Right forelimb (tissue), 1 donor: ENCODE measurements at places on chromosomes 12 and 14.

- no peak for DNase-seq
Measured at GRCh38 chr14:68853749-68854148, 60.9 kb upstream of the ZFP36L1 start.

DNA sequence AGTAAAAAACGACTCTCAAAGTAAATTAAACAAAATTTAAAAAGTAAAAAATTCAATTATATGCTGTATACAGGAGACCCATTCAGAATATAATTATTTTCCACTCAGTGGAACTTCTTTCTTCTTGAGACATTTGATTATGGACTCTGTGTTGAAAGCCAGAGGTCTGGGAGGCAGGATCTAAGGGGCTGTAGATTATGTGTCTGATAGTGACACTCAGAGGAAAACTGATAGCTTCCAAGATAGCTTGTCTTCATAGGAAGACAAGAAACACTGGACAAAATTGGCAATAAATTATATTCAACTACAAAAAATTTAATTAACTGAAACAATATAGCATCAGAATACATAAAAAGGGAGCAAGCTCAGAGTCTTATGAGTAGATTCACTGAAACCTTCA is 135.8 kb downstream of the KITLG start:
- no peak for DNase-seq

DNA sequence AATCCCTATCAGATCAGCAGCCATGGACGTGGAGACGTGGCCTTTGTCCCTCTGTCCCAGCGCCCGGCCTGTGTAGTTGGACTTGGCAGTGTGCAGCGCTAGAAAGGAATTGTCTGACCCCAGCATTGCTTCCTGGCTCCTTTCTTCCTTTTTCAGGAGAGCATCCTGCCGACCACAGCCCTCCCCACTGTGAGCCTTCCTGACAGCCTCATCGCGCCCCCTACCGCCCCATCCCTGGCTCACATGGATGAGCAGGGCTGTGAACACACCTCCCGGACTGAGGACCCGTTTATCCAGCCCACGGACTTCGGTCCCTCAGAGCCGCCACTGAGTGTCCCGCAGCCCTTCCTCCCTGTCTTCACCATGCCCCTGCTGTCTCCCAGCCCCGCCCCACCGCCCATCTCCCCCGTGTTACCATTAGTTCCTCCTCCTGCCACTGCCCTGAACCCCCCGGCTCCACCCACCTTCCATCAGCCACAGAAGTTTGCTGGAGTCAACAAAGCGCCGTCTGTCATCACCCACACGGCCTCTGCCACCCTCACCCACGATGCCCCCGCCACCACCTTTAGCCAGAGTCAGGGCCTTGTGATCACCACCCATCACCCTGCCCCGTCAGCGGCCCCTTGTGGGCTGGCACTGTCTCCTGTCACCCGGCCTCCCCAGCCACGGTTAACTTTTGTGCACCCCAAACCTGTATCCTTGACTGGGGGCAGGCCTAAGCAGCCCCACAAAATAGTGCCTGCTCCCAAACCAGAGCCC is 40.6 kb downstream of the IL31 start:
- DNase-seq, result no peak

DNA sequence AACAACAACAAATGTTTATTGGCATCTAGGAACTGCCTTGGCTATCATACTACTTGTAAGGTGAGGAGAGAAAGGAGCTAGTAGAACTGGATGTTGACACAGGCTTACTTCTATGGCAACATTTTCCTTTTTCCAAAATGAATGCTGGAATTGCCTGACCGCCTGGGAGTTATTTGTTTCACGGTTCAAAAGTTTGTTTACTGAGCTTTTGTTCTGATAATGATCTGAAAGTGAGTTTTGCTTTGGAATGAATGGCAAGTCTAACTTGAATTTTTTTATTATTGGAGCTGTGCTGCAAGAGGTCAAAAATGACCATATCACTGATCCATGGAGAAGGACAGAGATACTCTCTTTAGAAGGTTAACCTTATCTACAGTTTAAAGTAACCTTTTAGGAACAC is 183.5 kb upstream of the CAND1 start:
- DNase-seq, result no peak

GRCh38 chr12:4141348-4142270 is 132.0 kb upstream of the CCND2 start:
- DNase-seq, result no peak

- DNase-seq, result no peak
Measured at GRCh38 chr14:90871605-90872233, 55.5 kb upstream of the TTC7B start.

DNA sequence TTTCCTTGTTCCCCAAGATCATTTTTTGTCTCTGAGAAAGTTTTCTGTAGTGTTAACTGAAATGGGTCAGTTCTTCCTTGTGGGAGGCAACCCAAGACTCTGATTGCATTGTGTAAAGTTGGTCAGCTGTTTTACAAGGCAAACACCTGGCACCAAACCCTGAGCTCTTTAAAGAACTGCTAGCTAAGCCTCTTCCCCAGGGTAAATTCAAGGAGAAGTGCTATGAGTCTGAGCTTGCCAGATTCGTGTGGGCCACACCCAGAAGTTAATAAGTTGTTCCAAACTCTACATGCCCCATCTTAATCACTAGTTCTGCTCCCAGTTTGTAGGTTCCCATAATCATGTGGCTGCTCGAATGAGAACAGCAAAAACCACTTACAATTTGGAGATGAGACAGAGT is 214.5 kb downstream of the BTG1 start:
- no peak for DNase-seq

- DNase-seq, result no peak
Measured at GRCh38 chr14:91919814-91920213, 27.7 kb downstream of the FBLN5 start.

DNA sequence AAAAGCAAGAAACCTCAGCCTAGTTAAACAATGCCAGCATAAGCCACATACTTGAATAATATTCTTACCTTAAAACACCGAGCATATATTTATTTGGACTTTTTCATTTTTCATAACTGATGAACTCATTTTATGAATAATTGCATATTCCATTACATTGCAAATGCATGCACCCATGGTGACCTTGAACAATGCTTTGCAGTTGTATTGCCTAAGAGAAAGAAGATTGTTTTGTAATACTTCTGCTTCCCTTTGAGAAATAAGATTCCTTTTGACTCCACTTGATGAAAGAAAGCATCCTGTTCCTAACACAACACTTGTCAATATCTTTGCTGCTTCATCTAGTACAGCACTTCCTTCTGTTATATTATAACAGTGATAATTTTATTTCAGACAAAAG is 1182.2 kb downstream of the FLRT2 start:
- DNase-seq, result no peak

- DNase-seq, result no peak
Measured at GRCh38 chr12:43306066-43306465, 245.9 kb downstream of the ADAMTS20 start.

DNA sequence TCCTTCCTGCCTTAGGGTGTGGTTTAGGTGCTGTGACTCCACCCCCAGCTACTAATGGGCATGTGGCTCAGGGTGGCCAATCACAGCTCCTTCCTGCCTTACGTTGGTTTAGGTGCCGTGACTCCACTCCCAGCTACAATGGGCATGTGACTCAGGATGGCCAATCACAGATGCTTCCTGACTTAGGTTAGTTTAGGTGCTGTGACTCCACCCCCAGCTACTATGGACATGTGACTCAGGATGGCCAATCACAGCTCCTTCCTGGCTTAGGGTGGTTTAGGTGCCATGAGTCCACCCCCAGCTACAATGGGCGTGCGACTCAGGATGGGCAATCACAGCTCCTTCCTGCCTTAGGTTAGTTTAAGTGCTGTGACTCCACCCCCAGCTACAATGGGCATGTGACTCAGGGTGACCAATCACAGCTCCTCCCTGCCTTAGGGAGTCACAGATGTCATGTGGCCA is 163.9 kb downstream of the TBX5 start:
- no peak for DNase-seq

- no peak for DNase-seq
Measured at GRCh38 chr12:92568691-92569090, 134.1 kb upstream of the PLEKHG7 start.

DNA sequence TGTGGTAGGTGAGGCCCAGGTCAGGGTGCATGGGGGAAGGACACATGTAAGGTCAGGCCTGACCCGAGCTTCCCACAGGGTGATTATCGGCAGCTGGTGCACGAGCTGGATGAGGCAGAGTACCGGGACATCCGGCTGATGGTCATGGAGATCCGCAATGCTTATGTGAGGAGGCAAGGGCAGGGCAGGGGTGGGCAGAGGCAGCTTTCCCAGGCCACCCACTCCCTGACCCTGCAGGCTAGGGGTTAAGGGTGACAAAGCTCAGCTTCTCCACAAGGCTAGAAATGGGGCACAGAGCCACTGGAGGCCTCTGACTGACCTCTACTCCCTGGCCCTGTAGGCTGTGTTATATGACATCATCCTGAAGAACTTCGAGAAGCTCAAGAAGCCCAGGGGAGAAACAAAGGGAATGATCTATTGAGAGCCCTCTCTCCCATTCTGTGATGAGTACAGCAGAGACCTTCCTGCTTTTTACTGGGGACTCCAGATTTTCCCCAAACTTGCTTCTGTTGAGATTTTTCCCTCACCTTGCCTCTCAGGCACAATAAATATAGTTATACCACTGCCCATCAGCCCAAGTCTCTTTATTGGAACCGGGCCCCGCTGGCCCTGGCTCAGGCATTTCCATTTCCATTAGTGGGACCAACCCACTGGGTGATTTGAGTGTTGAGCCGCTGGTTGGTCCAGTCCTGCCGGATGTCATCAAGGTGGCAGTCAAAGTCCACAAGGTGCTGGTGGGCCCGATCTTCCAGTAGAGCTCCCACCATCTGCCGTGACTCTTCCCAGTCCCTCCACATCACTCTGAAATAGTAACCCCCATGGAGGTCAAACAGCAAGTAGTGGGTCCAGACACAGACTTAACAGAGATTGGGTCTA is 2.6 kb downstream of the PSME1 start:
- DNase-seq, result no peak

DNA sequence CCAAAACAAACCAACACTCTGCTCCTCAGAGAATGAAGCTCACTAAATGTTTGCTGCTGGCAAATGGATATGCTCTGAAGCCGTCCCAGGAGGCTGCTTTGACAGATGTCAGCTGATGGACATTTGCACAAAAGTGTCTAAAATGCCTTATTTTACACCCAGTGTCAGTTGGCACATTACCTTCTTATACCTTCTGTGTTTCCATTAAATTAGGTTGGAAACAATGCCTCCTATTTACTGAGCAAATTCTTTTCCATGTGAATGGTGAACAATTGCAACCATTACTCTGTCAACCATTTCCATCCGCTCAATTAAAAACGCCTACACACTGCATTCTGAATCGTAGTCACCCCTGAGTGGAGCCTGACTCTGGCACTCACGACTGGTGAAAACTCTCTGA is 1679.9 kb upstream of the FLRT2 start:
- DNase-seq, result no peak

GRCh38 chr12:53068811-53069585 is 10.2 kb downstream of the SPRYD3 start:
- DNase-seq, result no peak

DNA sequence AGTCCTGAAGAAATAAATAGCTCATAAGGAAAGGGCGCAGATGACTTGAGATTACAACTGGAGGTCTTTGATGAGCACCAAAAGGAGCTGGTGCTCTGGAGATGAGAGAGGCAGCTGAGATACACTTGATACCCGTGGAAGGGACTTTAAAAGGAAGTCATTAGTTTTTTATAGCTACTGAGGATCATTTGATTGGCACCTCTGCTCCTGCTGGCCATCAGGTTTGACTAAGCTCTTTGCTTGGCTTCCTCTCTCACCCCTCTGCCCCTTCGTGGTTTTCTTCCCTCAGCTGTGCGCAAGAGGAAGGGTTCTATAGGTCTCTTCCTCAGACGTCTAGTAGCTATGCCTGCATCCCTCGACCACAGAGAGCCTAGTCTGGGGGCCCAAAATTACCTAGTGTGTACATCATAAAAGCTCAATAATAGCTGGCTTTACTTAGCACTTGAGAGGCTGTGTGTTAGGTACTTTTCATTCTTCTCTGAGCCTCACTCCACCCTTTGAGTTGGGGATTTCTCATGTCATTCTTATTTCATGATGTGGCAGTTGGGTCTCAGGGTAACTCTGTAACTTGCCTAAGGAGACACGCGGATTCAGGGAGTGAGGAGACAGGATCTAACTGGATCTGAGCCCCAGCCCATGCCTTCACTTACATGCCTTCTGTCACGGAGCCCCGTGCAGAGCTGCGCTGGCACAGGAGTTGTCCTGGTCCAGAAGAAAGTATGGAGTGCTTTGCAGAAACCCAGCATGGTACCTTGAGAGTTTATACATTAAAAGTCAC is 68.4 kb upstream of the ASPG start:
- no peak for DNase-seq

DNA sequence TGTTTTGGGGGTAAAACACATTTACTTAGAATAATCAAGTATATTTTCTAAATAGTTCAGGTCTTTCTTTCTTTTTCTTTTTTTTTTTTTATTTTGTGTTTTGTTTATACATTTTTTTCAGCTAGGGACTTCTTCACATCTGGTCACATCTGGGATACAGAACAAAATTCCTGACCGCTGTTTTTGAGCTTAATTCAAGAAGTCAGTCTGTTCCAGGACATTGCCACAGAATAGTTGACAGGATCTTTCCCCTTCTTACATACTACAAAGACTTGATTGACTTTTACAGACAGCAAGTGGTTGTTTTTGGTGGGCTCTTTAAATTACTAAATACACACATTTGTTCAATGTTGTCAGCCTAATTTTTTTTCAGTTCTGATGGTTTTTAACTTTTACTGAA is 41.8 kb upstream of the DCN start:
- no peak for DNase-seq

DNA sequence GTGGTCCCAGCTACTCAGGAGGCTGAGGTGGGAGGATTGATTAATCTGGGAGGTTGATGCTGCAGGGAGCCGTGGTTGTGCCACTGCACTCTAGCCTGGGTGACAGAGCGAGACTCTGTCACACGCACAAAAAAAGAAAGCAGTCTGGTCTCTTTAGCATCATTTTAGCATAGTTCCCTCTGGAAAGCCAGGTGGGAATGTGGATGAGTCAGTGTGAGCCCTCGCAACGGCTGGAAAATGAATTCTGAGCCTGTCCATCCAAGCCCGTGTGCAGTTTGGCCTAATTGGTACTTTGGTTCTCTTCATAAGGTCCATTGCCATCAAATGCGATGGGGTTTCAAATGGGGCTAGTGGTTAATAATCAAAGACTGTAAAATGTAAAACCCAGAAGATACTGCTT is 2.4 kb downstream of the MYL2 start:
- no peak for DNase-seq

DNA sequence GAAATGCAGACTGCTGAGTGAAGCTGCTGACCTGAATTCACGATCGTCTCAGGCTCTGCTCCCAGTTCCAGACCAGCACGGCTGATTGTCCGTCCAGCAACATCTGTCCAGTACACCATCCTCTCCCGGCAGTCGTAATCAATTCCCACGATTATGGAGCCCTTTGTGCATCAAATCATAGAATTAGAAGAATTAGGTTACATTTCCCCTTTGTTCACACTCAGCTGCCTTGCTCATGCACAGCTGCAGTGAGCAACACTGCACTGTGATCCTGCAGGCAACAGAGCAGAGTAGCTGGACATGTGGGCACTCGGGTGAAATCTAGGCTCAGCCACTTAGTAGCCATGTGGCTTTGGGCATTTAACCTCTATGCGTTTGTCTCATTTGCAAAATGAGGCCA is 22.2 kb downstream of the RTRAF start:
- no peak for DNase-seq

GRCh38 chr14:91573528-91573893 is 63.4 kb upstream of the PPP4R3A start:
- DNase-seq, result no peak

GRCh38 chr14:54944737-54945391 is 42.2 kb upstream of the GCH1 start:
- DNase-seq, result no peak
